ENCODE measurements at places on chromosomes 7 and 10.

GRCh38 chr7:36078816-36079360, 74.2 kb upstream of the EEPD1 start:
- no peak for DNase-seq

DNA sequence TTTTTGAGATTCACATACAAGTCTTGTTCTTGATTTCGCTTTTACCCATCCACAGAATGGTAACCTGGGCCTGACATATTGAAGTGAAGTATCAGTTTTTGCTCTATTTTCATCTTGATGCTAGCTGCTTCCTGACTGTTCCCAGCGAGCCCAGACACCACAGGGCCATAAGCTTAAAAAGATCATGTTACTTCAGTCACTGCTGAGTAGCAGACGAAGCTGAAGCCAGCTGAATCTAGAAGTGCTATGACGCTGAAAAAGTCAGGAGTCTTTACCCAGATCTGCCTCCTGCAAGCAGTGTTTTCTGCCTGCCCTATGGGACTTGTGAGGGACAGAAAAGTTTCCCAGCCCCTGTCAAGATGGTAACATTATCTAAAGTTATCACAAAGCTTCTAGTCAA, 2.7 kb upstream of the PRXL2A start:
- no peak for DNase-seq

DNA sequence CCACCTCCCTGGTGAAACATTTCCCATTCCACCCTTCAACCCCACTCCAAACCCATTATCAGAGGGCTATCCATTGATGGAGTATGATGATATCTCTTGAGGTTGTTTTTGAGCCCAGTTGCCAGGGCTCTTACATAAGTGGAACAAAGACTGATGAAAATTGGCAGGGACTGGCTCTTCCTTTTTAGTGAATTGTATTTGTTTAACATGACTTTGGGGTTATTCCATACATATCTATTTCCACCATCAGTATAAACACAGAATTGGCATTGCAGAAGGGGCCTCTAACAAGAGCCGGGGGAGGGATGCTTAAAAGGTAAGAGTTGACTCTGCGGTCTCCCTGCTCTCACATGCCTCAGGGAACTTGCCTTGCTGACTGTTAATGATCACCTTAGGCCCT, 28.9 kb downstream of the FZD1 start:
- DNase-seq = no peak

- peak; percentile 4 for DNase-seq
Measured at GRCh38 chr7:159078911-159079270, 65.8 kb downstream of the VIPR2 start.

GRCh38 chr7:43569424-43569823, 13.5 kb upstream of the STK17A start:
- no peak for DNase-seq

DNA sequence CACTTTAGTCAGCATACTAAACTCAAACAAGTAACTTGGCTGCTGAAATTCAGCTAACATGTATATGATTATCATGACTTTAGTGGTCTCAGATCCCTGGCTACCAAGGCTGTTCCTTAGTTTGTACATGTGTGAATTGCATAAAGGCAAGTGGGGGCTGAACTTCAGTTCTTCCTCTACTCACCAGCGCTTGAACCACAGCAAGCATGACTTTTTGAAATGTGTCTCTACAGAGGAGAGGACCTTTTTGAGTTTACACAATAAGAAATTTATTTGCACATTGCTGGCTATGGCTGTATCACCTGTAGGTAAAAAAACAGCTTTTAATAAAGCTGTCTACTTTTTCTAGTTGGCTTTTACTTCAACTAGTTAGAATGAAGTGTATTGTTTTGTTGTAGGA, 48.8 kb downstream of the MDFIC start:
- no peak for DNase-seq

- no peak for DNase-seq
Measured at GRCh38 chr10:13633689-13634088, 46.9 kb downstream of the PRPF18 start.

- no peak for DNase-seq
Measured at GRCh38 chr10:12981570-12981969, 19.9 kb downstream of the CCDC3 start.

DNA sequence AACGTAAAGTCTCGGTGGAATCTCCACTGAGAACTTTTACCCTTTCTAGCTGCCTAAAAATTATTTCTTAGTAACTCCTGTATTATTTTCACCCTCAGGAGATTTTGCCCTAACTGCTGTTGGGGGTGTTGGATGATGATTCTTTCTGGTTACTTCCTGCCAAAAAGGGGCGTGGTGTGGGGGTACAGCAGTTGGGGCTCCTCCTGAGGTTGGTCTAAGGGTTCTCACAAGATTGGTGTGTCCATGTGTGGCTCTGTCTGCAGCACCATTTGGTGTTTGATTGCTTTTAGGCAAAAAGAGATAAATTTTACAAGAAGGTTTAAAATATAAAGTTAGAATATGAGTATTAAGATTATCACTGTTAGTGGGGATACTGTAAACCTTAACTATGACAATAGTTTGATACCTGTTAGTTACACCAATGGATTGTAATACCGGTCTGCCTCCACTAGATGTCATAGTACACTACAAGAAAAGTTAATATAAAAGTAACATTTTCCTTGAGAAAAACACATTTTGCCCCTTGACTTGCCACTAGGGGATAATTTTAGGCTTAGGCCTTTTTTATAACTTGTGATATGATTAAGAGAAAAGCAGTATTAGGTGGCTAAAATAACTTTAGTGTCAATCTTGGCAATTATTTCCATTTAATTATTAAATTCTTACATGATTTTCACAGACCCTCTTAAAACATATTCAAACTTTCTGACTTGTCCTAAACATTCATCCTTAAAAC, 928.7 kb downstream of the IPMK start:
- peak; percentile 36 for DNase-seq

DNA sequence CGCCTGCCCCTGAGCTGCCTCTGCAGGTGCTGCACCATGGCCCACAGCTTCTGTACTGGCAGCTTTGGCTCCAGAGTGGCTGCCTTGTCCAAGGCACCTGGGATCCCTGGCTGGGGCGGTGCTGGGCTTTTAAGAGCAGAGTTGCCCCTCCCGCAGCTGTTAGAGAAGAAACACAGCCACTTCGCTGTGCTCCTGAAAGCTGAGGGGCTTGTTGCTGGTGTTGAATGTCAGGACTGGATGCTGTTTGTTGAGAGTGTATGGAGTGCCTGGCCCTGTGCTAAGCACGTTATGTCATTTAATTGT, 6.2 kb downstream of the FAM241B start:
- no peak for DNase-seq

- no peak for DNase-seq
Measured at GRCh38 chr10:8428654-8429053, 374.2 kb downstream of the GATA3 start.

- no peak for DNase-seq
Measured at GRCh38 chr10:131860806-131861440, 39.9 kb upstream of the PPP2R2D start.

GRCh38 chr7:83684928-83685327, 36.0 kb upstream of the SEMA3E start:
- DNase-seq = no peak

GRCh38 chr10:47024046-47024322, 112.8 kb downstream of the PTPN20 start:
- DNase-seq = no peak

GRCh38 chr7:135709508-135709907, 18.5 kb downstream of the SLC13A4 start:
- no peak for DNase-seq

DNA sequence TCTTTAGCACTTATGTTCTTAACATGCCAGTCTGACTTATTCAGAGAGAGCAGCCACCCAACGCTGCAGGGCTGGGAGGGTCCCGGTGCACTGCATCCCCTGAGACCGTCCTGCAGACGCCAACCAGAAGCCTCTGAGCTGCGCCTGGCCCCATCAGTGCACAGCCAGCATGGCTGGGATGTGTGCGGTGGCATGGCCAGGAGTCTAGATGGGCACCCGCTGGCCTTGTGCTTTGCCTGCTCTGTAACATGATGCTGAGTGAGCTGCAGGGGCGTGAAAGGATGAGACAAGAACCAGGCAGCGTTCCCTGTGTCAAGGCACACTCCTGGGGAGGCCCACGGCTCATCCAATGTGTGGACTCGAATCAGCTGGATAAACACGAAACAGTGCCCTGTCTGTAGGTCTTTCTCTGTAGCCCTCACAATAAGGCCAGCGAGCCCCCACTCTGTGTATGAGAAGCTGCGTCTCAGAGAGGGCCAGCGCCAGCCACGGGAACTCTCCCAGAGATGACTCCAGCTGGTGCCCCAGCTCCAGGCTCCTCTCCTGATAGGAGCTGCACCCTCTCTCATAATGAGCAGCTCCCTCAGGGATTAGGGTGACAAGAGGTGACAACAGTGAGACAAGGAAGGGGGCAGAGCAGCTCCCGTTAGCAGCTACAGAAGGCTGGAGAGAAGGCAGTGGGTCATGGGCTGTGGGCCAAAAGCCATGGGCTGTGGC, 96.8 kb downstream of the TNS3 start:
- no peak for DNase-seq

DNA sequence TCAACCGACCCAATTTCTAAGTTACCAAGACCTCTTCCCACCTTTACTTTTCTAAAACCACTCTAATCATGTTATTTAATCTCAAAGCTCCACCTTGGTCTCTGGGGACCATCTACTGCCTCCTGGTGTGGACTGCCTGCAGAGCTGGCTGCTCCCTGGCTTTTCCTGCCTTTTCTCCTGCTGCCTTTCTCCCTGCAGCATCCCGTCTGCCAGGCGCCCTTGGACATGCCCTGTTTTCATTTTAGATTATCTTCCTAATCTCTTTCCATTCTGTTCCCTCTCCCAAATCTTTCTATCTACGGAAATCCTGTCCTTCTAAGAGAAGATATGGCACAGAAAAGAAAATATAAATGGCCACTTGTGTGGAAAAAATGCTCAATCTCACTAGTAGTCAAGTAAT, 23.1 kb downstream of the TCAF1 start:
- DNase-seq = no peak

DNA sequence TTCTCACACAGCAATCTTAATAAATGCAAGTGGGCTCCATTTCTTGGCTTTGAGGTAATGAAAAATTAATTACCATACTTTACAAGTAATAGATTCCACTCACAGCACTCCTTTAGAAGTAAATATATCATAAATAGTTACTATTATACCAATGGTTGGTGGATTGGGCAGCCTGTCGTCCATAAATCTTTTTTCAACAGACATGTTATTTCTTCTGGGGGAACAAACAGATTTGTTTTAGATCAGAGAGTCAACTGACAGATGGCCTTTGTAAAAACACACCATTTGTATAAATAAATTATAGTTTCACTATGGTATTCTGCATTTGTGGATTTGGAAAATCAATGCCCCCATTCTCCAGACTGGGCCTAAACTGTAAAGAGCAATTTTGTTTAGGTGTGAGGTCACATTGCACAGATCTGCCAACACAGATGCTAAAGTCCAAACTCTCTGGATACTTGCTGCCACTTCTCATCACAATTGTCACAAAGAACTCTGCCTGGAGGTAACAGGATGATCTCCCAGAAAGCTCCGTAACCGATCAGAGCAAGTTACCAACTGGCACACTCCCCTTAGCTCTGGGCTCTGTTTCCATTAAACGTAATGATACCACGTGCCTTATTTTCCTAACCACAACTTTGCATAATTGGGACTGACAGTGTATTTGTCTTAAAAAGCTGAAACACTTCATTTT, 4.5 kb upstream of the MACROH2A2 start:
- DNase-seq = no peak

DNA sequence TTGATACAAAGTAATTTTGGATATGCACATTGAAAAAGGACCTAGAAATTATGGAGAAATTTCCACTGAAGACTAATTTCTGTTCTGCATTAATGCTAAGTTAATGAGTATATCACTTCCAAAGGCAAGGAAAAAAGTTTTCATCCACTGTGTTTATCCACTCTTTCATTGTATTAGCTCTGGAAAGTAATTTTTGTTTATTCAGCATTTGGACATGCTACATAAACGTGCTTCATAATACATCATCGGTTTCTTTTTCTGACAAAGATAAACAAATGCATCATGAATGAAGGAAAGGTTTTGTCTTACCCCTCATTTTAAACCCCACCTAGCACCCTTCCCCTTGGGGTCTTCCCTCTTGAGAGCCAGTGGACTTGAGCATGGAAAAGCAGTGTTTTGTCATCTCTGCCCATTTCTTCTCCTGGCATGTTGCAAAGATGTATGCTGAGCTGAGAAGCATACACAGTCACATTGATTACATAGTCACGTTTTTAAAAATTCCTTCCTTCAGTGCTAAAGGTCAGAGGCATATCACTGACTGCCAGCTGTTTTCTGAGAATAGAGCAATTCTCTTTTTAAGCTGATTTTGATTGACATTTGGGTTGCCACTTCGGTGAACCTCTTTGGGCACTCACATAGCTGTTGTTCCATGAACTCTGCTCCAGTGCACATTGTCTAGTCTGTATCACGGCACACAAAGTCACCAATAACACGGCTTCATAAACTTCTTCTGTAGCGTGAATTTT, 65.9 kb upstream of the C7orf33 start:
- no peak for DNase-seq

GRCh38 chr10:48600645-48601505, 4.0 kb downstream of the ARHGAP22 start:
- no peak for DNase-seq

- no peak for DNase-seq
Measured at GRCh38 chr10:3740157-3740871, 44.7 kb downstream of the KLF6 start.

DNA sequence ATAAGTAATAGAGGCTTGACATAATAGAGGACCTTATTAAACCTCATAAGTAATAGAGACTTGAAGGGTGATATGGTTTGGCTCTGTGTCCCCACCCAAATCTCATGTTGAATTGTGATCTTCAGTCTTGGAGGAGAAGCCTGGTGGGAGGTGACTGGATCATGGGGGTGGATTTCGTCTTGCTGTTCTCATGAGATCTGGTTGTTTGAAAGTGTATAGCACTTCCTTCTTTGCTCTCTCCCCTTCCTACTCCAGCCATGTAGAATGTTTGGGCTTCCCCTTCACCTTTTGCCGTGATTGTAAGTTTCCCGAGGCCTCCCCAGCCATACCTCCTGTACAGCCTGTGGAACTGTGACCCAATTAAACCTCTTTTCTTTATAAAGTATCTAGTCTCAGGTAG, 8.6 kb downstream of the KIFBP start:
- no peak for DNase-seq

DNA sequence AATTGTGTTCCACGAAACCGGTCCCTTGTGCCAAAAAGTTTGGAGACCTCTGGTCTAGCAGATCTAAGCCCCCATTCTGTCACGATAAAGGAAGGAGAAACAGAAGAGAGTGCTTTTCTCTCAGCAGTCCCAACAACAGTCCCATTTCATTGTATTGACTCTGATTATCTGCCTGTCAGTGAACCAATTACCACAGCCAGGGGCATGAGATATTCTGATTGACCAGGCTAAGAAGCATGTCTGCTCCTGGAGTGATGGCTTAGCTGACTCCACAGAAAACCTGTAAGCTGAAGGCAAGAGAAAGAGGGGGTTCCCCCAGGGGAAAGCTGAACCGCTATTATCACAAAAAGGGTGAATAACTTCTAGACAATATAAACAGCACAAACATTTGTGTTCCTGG, 765.4 kb downstream of the SORCS1 start:
- no peak for DNase-seq
